Liver (tissue), 10 donors: ENCODE measurements at places on chromosomes 13 and 19.

DNA sequence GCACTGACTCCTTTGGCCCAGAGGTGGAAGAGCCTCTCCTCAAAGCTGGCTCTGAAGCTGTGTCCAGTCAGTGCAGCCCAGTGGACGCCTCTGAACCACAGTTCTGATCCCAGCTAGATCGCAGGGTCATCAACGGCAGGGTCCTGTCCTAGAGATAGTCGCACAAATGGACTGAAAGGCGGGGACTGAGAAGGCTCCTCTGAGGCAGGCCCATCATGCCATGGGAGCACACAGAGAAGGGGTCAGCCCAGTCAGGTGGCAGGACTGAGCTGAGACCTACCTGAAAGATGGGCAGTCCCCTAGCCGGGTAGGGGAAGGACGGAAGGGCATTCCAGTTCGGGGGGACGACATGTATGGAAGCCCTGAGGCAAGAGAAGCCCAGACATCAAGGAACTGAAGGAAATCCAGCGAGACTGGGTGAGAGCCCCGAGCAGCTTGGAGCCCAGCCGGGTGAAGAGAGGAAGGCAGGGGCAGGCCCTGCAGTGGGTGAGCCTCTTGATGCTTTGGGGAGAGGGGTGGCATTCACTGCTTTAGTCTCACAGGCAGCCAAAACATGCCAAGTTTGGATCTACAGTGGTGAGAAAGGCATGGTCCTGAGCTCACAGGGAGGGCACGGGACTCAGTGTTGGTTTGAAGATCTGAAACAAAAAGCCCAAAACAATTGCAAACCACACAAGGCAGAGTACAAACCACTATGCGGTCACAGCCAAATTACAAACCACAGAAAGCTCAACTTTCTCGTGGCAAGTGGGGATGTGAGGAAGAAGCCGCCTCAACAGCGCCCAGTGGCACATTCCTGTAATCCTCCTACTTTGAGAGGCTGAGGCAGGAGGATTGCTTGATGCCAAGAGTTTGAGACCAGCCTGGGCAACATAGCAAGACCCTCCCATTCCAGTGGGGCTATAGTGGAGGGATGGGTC, 10.0 kb downstream of the CALM3 start:
- no peak for DNase-seq

- no peak for DNase-seq
Measured at GRCh38 chr13:67004511-67004910, 225.6 kb downstream of the PCDH9 start.

- no peak for DNase-seq
Measured at GRCh38 chr19:3660493-3661219, 34.1 kb upstream of the CACTIN start.

DNA sequence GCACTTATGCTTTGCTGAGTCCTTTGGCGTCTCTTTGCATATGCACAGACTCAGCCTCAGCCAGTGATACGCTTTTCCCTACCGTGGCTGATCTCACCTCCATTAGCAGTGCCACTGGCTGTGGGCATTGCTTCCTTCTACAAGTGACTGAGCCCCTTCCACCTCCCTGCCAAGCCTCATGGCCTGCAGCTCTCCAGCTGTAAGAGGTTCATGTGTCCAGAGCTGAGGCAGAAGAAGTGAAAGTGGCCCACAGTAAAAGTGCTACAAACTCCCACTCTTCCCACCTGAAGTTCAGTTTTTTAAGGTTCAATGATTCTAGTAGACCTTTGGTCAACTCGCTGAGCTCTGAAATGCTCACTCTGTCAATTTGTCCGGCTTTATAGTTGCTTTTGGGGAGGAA, 44.7 kb downstream of the SMARCA4 start:
- no peak for DNase-seq

DNA sequence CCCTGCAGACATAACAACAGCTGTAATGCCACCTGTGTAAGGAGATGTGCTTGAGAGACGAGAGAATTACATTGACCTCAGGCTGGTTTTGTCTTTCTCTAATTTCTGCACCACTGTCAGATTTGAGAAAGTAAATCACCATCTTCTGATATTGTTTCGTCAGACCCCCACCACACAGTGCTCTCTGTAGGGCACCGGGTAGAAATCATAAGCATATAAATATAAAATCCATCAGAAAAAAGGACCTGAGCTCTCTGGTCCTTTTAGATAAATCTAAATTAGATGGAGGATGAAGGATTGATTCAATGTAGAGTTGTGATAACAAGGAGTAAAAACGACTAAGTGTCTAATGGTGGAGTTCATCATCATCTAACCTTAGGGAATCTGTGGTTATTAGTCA, 1981.0 kb upstream of the PRR20A start:
- no peak for DNase-seq

- DNase-seq: no peak
Measured at GRCh38 chr19:8340341-8341096, 2.5 kb downstream of the KANK3 start.

DNA sequence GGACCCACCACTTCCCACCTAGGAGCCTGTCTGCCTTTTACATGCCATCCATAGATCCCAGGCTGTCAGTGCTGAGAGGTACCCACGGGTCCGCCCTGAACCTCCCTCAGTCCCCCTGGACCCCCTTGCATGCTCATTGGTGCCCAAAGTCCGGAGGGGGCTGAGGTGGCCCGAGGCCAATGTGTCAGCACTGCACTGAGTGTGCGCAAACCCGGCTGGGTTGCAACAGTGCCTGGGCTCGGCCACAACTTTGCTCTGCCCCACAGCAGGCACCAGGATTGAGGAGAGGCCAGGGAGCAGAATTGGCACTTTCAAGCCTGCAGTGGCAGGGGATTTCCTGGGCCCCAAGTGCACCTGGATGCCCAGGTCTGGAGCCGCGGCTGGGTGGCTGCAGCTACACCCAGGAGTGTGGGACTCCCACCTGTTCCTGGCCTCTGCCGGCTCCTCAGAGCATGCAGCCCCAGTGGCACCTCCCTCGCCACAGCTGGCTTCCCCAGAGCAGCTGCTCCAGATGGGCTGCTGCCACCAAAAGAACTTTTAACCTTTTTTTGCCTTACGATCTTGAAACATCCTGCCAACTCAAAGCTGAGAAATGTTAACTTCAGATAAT, 837.0 kb downstream of the SLITRK6 start:
- no peak for DNase-seq

DNA sequence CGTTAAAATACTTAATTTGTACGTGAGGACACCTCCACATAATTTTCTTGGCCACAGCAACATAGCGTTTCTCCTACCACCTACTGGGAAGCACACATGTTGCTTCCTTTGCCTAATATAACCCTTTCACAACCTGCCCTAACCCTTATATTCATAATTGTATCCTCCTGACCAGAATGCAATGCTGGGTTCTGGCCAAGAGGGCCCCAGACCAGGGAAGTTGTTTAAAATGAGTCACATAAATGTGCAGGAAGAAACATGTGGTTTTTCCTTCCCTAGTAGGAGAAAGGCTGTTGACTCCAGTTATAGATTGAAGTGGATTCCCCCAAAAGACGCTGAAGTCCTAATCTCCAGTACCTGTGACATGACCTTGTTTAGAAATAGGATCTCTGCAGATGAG, 187.3 kb downstream of the NUFIP1 start:
- DNase-seq: no peak

- no peak for DNase-seq
Measured at GRCh38 chr13:35855531-35856019, 275.6 kb downstream of the DCLK1 start.

DNA sequence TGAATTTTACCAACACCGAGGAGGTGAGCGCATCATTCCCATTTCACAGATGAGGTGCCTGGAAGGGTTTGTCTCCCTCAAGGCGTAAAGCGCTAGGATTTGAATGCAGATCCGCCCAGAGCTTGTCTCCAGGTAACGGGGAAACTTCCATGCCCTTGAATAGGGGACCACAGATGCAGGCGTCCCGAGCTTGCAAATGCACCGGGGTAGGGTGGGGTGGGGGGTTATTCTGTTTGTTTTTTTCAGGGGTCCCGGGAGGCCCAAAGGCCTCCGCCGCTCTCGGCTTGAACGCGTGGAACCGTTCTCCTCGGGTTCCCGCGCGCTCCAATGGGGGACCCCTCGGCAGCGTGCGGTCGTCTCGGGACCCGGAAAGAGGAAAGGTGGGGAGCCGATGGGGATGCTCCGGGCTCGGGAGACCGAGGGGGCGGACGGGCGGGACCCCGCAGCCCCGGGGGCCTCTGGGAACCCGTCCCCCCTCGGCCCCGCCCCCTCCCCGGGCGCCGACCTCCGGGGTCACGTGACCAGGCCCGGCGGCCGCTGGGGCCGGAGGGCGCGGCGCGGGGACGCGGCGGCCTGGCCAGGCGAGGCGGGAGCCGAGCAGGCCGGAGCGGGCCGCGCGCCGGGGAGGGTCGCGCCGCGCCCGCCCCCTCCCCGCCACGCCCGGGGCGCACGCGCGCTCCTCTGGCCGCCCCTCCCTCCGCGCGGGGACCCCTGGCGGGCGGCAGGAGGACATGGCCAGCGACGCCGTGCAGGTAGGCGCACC, at the start of gene PKN1:
Gene PKN1 (plus strand): TSS at position 516 of the 763 bp plus-strand sequence. CDS start 216 bp downstream, at position 732.
- DNase-seq: peak; percentile 65

DNA sequence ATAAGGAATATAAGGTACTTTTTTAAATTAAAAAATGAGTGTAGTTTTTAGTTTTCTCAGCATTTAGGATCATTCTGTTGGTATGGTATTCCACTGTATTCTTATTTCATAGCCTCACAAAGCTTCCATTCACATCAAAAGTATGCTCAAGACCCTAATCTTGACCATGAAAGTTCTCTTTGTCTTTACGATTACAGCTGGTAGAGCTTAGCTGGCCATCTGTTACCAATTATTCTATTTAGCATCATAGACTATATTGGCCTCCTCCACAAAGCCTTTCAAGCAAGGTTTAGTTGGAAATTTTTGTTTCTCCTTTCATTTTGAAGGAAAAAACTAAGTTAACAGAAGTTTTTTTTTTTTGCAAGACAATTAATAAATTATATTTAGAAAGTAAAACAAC, 245.1 kb downstream of the KCTD12 start:
- no peak for DNase-seq

DNA sequence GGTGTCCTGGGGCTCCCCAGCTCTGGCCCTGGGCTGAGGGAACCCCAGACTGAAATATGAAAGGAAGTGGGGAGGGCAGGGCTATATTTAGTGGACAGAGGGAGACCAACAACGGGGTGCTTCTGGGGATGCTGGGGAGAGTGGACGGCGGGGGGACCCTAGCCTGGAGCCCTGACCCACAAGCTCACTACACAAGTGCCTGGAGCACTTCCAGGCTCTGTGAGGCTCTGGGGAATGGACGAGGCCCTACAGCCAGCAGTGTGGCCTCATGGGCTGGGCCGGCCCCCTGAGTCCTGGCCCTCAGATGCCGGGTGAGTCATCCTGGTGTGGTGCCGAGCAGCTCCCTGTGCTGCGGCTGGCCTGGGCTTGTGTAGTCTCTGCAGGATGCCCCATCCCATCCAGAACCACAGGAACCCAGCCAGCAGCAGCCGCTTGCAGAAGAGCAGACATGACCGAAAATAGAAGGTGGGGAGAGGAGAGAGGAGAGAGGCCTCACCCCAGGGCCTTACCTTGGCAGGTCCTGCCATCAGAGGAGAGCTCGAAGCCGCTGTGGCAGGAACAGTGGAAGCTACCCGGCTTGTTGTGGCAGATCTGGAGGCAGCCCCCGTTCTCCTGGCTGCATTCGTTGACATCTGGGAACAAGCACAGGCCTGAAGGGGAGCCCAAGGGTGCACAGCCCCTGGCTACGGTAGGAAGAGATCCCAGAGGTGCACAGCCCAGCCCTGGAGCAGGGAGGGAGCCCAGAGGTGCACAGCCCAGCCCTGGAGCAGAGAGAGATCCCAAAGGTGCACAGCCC, 26.1 kb downstream of the GAS6 start:
- DNase-seq: no peak

DNA sequence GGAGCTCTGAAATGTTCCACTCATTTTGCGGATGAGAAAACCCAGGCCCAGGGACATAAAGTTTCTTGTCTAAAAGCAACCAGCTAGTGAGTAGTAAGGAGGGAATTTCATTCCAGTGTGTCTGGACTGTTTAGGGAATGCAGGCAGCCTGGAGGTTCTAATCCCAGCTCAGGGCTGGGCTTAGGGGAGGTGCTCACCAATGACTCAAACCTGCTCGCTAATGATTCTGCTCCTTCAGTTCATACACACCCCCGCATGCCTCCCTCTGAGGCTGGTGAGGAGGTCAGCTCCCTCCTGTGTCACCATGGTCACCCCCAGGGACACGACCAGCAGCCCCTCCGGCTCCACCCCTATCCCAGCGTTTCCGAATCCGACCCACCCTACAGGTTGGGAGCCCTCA, 34.6 kb downstream of the CYP4F2 start:
- DNase-seq: no peak

DNA sequence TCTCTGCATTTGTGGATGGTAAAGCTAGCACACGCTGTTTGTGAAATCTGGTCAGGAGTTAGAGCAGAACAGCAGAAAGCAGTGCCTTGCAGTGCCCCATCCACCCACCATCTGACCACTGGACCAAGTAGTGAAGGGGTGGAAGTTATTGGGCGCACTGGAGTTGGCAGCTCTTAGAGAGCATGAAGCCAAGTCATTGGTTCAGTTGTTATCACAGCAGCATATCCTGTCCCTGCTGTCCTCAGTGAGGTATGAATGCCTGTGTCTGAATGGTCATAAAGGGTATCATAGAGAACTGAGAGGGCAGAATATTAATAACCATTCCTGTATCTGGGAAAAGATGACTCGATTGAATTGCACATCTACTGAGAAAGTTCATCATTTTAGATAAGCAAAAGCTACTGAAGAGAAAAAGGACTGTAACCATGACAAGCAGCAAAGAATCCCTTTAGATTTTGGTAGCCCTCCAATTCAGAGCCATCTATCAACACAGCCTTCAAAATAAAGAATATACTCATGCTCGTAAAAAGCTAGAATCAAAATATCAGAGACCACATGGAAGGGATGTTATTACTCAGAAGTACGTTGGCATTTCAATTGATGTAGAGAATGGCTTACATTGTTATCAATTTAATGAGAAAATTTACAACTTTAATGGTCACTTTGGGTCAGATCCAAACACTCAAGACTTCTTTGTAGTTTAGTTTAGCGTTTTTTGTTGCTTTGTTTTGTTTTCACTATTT, 919.0 kb downstream of the EFNB2 start:
- no peak for DNase-seq

- DNase-seq: no peak
Measured at GRCh38 chr19:34308381-34309367, 54.3 kb downstream of the GARRE1 start.

DNA sequence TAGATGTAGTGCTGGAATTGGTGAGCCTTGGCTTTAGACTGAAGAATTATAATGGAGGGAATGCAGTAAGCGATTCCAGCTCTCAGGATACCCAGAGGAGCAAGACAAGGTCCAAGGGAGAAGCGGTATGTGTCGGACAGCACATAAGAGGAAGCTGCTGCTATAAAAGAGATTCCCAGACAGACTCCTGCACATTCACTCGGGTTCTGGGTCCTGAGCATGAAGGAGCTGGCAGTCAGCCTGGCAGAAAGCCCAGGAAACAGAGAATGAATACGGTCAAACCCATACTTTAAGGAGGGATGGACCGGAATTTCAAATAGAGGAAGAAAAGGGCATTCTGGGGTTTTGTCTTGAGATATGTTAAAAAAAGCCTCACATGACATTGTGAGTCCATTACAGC, 308.3 kb downstream of the DNAJC15 start:
- DNase-seq: no peak
